ENCODE measurements at places on chromosomes 1 and 21.

DNA sequence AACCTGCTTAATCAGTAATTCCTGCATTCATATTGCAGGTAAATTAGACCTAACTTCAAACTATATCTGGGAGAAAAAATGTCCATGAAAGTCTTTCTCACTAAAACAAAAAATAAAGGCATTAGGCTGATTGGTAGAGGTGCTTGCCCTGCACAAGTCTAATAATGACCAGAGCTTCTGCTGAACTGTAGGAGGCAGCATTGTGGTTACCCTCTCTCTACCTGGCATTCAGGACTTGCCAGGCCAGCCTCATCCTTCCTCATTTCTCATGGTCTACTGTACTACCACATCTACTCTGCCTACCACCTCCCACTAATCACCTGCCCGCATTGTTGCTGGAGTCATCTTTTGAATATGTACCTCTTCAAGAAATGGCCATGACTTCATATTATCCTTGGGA lies 60.8 kb upstream of the KRTAP11-1 start:
- DNase-seq: no peak

GRCh38 chr1:248858096-248858890 lies 592 bp downstream of the ZNF692 start:
- peak; percentile 78 for DNase-seq

DNA sequence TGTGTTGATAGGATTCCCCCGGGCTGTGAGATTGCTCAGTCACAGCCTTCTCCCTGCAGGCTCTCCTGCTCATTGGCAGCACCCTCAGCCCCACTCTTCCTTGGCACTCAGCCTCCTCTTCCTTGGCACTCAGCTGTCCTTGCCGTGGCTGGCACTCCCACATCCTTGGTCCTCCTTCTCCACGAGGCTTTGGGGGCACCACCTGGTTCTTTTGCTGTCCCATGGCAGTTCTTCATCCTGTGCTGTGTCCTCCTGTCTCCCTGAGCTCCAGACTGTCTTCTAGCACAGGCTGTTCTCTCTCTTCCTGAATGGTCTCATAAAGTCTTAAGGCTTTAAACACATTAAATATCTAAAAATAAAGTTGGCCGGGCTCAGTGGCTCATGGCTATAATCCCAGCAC lies 27.0 kb downstream of the PKNOX1 start:
- DNase-seq: no peak

GRCh38 chr1:56512724-56513494 lies 66.5 kb downstream of the PLPP3 start:
- DNase-seq: no peak

DNA sequence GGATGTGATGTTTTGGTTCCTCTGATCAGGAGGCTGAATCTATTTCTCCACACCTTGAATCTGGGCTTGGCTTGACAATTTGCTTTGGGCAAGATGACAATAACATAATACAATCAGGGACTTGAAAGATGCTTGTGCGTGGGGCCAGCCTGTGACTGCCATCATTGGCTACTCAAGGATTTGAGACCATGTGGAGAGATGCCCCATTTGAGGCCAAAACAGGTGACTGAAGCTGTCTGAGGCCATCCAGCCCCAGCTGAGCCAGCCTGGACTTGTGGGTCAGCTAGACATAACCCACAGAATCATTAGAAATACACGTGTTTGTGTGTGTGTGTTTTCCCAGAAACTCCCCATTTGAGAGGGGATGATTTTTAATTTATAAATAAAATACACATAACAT lies 421.5 kb downstream of the PTPRU start:
- no peak for DNase-seq

GRCh38 chr21:45534636-45535331 lies 7.5 kb downstream of the SLC19A1 start:
- peak; percentile 67 for DNase-seq

DNA sequence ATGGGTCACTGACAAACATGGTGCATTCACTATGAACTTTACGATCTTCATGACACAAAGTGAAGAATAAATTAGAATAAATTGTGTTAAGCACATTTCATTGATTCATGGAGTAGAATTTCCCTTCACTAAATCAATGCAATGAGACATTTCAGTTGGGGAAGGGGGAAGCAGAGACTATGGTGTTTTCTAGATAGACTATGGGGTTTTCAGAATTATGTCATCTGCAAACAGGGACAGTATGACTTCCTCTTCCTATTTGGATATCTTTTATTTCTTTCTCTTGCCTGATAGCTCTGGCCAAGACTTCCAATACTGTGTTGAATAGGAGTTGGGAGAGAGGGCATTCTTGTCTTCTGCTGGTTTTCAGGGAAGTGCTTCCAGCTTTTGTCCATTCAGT lies 80.0 kb upstream of the C1orf105 start:
- no peak for DNase-seq

DNA sequence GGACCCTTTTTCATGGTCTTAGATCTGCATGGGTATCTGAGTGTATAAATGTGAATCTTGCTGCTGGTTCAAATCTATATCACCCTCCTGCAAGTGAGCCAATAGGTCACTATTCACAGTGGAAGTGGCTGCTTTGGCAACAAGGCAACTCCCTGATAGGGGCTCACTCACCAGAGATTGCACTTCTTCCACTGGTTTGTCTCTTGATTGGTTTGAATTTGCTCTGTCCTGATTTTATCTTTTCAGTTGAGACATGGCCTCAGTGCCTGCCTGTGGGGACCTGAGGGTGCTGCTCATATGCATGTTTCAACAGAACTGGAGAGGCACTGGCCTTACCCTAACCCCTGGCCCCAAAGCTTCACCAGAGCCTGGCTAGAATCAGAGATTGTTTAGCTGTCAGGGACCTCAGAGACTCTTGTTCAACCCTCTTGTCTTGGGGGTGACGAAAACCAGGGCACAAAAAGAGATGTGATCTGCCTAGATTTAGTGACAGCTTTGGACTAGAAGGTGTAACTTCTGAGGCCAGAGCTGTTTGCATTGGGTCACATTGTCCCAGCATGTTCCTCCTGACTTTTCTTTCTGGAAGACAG lies 16.9 kb downstream of the AVPR1B start:
- no peak for DNase-seq

DNA sequence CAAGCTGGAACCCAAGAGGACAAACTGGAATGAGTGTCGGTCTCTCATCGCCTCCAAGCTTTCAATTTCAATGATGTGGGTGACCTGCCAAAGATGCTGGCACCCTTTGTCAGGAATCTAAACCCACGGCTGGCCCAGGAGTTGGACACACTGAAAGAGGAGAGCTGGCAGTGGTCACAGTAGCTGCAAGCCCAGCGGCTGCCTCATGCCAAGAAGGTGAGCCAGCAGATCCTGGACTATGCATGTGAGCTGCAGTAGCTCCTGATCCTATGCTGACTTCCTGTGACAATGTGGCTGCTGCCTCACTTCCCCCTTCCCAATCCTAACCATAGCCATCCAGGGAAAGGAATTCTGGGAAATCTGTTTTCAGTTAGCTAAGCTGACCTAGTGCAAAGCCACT lies 117.0 kb upstream of the VAV3 start:
- no peak for DNase-seq

- DNase-seq: peak; percentile 71
Observed at GRCh38 chr1:26597629-26598039, 68.1 kb downstream of the RPS6KA1 start.

DNA sequence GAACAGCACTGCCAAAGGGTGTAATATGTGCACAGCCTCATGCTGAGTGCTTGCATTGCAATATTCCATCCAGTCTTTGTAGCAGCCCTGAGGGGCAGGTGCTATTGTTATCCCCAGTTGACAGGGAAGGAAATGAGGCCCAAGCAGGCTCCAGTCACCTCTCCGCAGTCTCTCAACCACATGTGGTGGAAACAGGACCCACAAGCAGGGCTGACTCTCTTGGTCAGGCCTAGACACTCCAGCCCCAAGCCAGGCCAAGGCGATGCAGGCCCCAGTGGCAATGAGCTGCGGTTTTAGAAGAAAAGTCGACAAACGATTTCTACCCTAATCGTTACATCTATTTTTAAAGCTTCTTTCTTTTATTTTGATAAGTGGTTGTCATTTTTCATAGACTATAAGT lies 52.6 kb upstream of the GADD45A start:
- DNase-seq: no peak

- DNase-seq: no peak
Observed at GRCh38 chr21:30448514-30448913, 8.4 kb downstream of the KRTAP15-1 start.

GRCh38 chr1:229132106-229132443 lies 138.8 kb upstream of the RAB4A start:
- no peak for DNase-seq
